ENCODE measurements at places on chromosomes 13 and 19.
A peak's percentile ranks its signal among the peaks of the same experiment; 100 is the strongest.

GRCh38 chr19:37914908-37915307 is 7.9 kb downstream of the SIPA1L3 start:
- no peak for DNase-seq

DNA sequence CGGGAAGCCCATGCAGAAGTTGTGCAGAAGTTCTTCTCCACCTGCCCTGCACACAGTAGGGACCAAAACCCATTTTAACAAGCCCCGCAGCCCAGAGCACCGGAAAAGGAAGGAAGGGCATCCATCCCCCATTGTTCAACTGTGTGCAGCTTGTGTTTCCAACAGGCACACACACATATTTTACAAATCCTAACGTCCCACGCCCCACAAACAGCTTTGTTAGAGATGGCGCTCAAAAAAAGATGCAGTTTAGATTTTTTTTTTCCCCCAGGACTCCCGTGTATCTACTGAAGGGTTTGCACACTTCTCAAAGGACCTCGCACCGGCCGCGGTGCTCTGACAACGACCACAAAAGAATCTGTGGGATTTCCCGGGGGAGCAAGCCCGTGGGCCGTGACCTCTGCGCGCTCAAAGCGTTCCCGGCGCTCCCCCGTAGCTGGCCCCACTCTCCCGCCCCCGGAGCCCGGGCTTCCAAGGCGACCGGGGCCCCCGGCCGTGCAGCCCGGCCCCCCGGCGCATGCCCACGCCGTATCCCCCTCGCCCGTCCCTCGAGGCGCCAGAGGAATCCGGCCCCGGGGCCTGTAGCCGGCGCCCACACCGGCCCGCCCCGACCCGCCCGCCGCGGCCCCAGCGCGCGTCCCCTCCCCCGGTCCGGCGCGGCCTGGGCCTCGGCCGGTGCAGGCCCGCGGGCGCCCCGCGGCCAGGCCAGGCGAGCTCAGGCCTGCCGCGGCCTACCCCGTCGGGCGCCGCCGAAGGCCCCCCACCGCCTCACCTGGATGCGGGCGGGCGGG is 523 bp downstream of the ELAVL1 start:
- DNase-seq = no peak

DNA sequence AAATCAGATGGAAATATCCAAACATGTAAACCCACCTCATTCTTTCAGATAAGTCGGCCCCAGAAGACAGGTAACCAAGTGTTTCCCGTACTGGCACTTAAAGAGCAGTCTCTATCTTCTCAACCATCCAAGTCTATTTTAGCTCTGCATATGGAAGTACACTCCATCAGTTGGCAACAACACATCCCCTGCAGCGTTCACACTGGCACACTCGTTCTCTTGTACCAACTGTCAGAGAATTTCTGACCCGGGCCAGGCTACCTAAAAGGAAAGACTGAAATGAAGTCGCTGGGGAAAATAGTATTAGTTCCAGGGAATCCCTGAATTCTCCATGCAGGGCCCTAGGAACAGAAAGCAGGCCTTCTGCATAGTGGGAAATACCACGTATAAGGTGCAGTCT is 109.3 kb downstream of the RXFP2 start:
- no peak for DNase-seq

- no peak for DNase-seq
Measured at GRCh38 chr19:50750010-50750409, 20.3 kb upstream of the GPR32 start.

- no peak for DNase-seq
Measured at GRCh38 chr13:39567569-39567968, 35.4 kb downstream of the LHFPL6 start.

GRCh38 chr19:6530386-6531162 is at the start of gene TNFSF9:
Gene TNFSF9, plus strand, starts transcription at chr19:6531026. Its CDS starts 11 bp downstream, at chr19:6531037.
- DNase-seq = peak; percentile 85

DNA sequence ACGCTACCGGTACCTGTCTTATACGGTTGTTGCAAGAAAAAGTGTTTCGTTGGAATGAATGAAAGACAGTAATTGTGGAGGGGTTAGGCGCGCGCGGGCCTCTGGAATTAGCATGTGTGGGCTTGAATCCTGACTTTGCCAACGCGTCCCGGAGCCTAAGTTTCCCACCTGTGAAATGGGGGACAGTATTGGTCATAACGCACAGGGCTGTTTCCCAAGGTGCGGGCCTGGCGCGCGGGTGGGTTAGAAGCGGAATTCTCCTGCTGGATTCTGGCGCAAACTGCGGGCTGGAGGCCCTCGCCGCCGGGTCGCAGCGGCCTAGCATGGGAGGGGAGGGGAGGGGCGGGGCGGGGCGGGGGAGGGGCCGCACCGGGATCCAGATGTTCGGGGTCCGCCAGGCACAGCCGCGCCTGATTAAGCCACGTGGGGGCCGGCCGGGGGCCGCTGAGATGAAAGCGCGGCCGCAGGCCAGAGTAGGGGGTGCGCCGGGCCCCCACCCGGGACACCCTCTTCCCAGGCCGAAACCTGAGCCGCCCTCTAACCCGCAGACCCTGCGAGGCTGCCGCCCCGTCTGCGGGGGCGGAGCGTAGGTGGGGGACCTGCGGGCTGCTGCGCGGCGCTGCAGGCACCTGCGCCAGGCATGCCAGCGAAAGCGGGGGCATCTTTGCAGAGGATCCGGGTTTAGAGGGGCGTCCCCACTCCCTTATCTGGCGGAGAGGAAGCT is 1.2 kb upstream of the TMEM59L start:
- DNase-seq = no peak

- DNase-seq = no peak
Measured at GRCh38 chr13:22499919-22500318, 680.9 kb upstream of the SGCG start.

DNA sequence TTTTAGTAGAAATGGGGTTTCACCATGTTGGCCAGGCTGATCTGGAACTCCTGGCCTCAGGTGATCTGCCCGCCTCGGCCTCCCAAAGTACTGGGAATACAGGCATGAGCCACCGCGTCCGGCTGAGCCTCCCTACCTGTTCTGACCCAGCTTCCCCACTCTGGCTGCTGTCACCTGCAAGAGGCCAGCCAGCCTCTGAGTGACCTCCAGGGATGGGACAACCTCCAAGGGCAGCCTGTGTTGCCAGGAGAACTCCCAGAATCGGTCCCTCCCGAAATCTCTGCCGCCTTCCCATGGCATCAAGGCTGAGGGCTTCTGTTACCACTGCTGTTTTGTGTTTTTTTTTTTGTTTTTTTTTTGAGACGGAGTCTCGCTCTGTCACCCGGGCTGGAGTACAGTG is 11.3 kb downstream of the CERS4 start:
- no peak for DNase-seq

DNA sequence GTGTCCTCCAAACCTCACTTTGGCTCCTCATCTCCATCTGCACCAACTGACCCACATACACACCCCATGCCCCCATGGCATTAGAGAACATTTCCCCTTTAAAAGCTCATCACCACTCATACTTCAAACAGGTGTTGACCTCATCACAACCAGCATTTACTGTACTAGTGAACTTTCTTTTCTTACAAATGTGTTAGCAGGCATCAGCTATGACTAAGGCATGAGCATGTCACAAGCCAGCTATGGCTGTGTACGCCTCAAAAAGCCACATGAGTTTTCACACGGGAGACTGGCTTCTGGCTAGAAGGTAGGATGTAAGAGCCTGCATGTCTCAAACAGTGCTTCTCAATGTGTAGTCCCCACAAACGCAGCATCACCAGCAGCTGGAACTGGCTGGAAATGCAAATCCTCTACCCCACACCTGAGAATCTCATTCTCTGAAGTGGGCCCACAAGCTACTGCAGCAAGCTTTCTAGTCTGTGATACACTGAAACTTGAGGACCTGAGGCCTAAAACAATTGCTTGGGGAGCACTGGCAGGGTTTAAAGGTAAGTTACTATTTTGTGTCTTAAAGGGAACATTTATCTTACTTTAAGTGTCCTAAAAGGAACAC is 66.8 kb downstream of the TUBGCP3 start:
- no peak for DNase-seq

DNA sequence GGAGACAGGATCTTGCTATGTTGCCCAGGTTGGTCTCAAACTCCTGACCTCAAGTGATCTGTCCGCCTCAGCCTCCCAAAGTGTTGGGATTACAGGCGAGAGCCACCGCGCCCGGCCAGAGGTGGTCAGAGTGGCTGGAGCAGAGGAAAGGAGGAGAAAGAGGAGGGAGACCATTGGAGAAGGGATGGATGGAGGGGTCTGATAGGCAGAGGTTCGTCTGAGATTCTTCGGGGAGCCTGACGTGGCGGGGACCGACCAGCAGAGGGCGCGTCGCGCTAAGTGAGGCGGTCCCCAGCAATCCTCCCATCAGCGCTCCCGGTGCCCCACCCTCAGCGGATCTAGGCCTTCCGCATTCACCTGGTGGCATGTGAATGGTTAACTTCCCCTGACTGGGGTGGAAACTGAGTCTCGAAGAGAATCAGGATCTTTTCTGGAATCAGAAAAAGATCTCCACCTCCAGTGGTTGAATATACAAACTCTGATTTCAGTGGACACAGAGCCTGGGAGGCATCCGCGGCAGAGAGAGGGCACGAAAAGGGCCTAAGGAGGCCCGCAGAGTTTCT is 8.8 kb downstream of the GTPBP3 start:
- DNase-seq = no peak

GRCh38 chr19:55441692-55442321 is 1.3 kb downstream of the SHISA7 start:
- no peak for DNase-seq

- peak; percentile 85 for DNase-seq
Measured at GRCh38 chr19:35869327-35870123, 1.2 kb downstream of the APLP1 start.

DNA sequence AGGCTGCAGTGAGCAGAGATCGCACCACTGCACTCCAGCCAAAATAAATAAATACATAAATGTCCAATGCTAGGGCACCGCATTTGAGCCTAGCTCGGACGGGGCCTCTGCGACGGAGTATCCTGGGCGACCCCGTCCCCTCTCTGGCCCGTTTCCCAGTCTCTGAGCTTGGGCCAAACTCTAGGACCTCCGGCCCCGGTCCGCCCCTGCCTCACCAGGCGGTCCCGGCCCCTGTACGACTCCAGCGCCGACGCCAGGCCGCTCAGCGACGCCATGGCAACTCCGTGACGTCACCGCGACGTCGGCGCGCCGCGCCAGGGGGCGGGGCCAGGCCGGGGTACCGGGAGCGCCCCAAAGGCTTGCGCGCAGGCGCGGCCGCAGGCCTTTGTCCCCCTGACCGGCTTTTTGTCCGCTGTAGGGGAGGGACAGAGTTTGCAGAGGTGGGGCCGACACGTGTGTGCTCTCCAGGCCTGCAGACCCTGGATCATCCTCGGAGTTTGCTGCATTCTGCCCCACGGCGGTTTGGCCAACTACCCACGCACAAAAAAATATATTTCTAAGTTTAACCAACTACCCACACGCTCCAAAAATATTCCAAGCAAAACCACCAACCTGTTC is at the start of gene PEX11G:
TSS of gene PEX11G (minus strand) at position 300 of the 618 bp plus-strand sequence. CDS start at position 275, 25 bp downstream.
- peak; percentile 88 for DNase-seq

GRCh38 chr19:32599736-32600157 is 18.8 kb downstream of the PDCD5 start:
- peak; percentile 50 for DNase-seq

DNA sequence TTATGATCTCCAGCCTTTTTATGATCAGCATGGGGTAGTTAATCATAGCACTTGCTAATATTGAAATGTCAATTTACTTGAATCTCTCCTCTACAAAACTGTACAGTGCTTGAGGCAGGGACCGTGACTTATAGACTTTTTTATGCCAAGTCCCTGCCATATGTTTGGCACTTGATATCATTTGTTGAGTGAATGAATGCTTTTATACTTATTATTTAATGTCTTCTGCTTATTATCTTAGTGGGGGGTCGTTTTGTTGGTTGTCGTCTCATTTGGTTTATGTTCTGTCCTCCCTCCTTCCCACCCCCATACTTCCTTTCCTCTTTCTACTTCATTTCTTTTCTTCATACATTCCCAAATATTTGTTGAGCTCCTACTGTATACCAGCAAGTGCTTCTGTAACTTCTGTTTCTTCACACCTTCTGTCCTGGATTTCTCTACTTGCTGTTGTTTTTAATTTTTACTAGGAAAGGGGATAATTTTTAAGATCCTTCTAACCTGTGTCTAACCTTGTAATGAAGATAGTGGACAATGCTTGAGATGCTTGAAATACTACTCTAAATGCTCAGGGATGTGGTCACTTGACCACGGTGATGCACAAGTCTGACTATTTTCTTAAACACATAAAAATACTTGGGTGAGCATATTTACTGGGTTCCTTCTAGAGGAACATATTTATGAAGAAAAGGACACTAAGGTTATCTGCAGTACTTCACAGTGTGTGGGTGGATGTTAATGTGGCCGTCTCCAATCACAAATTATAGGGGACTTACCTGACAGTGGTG is 223.8 kb downstream of the TDRD3 start:
- no peak for DNase-seq

DNA sequence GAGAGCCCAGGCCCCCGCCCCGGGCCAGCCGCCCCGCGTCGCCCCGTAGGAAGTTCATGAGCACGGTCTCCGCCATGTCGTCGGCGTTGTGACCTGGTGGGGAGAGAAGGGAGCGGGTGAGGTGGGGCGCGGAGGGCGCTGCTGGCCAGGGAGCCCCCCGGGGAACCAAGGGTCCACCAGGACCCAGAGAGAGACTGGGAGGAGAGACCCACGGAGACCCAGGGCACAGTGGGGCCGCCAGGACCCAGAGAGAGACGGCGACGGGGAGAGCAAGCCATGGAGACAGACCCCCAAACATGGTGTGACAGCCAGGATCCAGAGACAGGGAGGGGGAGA is 9.2 kb downstream of the CTU1 start:
- no peak for DNase-seq

- no peak for DNase-seq
Measured at GRCh38 chr13:112850273-112850672, 118.7 kb upstream of the MCF2L start.

GRCh38 chr13:100563779-100564178 is 24.8 kb downstream of the GGACT start:
- DNase-seq = no peak

DNA sequence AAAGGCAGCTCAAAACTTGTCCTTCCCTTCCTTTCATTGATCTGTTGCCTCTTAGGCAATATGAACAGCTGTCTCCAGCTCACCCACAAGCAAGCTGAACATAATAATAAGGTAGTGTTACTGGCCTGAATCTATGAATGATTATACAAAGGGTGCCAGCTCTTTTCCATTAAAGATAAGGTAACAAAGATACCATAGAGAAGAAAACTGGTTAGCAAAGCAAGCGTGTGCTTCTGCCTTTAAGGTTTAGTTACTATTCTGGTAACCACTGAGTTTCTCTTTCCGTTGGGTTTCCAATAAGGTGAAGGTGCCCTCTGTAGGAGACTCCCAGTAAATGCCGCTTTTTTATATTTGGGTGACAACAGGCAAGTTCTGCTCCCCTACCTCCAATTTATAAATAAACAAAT is 12.1 kb upstream of the DACH1 start:
- DNase-seq = peak; percentile 34

Data from globus pallidus (tissue), 1 donor.